IPS DF 6.9 (cell line): ENCODE measurements at places on chromosomes 4 and X.

DNA sequence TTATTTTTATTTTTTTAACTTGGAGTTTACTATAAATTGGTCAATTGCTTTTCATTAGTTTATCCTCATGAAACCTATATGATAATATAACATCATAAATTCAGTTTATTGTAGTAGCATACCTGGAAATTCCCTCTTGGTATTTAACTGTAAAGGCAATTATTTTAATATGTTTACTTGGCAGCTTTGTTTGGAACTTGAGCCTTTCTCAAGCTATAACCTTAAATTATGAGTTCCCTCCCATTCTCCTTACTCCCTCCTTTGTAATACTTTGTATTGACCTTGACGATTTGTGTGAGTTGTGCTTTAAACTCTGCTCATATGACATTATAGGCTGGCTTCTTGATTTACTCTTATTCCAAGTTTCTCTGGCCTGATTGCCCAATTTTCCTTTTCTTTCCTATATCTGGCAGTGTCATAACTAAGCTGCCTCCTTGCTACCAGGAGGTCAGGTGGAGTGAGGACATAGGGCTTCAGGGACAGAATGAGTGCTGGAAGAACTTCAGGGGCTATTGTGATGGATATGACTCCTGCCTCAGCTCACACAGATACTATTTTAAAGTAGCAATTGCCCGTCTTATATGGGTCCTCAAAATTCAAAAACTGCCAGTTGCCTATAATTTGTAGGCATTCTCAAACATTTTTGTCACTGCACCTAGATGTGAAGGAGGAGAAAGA lies 77.7 kb downstream of the RAP1GDS1 start:
- no peak overlapping the region for H3K4me3 ChIP-seq
- no peak for DNase-seq
- H3K27me3 ChIP-seq, result no peaks in the 10 kb centered on the region
- H3K27ac ChIP-seq, result no peak overlapping the region

DNA sequence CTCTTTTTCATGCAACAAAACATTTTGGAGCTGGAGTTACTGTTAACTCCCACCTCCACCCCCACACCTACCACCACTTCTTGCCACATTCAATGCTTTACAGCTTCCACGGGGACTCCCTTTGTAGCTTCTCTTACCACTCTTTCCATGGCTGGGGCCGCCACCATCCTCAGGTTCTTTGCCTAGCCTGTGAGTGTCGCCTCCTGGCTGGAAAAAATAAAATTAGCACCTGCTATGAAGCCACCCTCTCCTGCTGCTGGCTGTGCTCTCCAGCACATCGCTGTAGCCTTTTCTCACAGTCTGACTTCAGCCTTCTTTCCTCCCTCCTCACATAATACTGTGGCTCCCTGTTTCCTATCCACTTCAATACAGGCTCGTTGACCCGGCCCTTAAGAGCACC lies 114.4 kb downstream of the FRAS1 start:
- H3K27ac ChIP-seq, result no peak overlapping the region
- peaks cover 5% of the 10 kb centered on the region; the same call in 1 of the 2 replicates for H3K4me1 ChIP-seq

- H3K27me3 ChIP-seq, result no peaks in the 10 kb centered on the region
- no peaks in the 10 kb centered on the region for H3K36me3 ChIP-seq
- no peak for DNase-seq
Measured at GRCh38 chrX:109911046-109911445, 91.9 kb upstream of the TMEM164 start.

GRCh38 chrX:71174795-71175194 lies 30.2 kb downstream of the NLGN3 start:
- H3K27me3 ChIP-seq, result no peaks in the 10 kb centered on the region
- DNase-seq, result no peak
- peaks cover 2% of the 10 kb centered on the region; the same call in 1 of the 2 replicates for H3K4me1 ChIP-seq
- H3K27ac ChIP-seq, result no peak overlapping the region
- no peak overlapping the region for H3K4me3 ChIP-seq
- H3K36me3 ChIP-seq, result no peaks in the 10 kb centered on the region

GRCh38 chrX:136754651-136755050 lies 26.1 kb downstream of the ARHGEF6 start:
- H3K27me3 ChIP-seq, result no peaks in the 10 kb centered on the region
- H3K27ac ChIP-seq, result no peak overlapping the region
- H3K4me3 ChIP-seq, result no peak overlapping the region
- no peak for DNase-seq
- peaks cover 3% of the 10 kb centered on the region; the same call in 1 of the 2 replicates for H3K4me1 ChIP-seq
- no peaks in the 10 kb centered on the region for H3K36me3 ChIP-seq

DNA sequence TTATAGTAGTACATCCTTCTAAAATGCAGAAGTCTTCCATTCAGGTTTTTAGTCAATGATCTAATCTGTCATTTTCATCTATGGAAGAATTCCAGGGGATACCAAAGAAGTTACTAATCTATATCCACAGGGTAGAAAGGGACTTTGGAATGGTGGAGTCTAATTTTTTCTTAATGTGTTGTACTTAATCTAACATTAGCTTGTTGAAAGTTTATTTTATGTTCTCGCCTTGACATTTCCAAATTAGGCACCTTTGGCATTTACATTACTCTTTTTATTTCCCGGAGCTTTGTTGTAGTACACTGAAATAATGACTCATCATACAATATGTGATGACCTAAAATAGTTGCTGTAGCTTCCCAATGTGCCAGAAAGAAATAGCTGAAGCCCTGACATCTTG lies 91.5 kb downstream of the HTR2C start:
- no peak for DNase-seq
- H3K36me3 ChIP-seq, result no peaks in the 10 kb centered on the region
- no peak overlapping the region for H3K4me3 ChIP-seq

GRCh38 chr4:30256116-30256832 lies 463.9 kb upstream of the PCDH7 start:
- H3K4me3 ChIP-seq, result no peak overlapping the region
- no peaks in the 10 kb centered on the region for H3K36me3 ChIP-seq
- no peaks in the 10 kb centered on the region for H3K4me1 ChIP-seq
- H3K27me3 ChIP-seq, result no peaks in the 10 kb centered on the region
- H3K27ac ChIP-seq, result no peak overlapping the region
- no peak for DNase-seq

GRCh38 chr4:5452156-5452555 lies 256.2 kb downstream of the EVC2 start:
- no peak for DNase-seq
- no peaks in the 10 kb centered on the region for H3K27me3 ChIP-seq
- no peaks in the 10 kb centered on the region for H3K4me1 ChIP-seq
- H3K4me3 ChIP-seq, result no peak overlapping the region
- H3K27ac ChIP-seq, result no peak overlapping the region

GRCh38 chrX:136250191-136251040 lies 784 bp downstream of the MAP7D3 start:
- no peak overlapping the region for H3K27ac ChIP-seq
- H3K4me1 ChIP-seq, result peaks cover 2% of the 10 kb centered on the region; the same call in 1 of the 2 replicates
- H3K27me3 ChIP-seq, result no peaks in the 10 kb centered on the region
- DNase-seq, result no peak
- H3K4me3 ChIP-seq, result peak overlapping the region; percentile 69; the same call in 1 of the 2 replicates

- no peak for DNase-seq
- no peaks in the 10 kb centered on the region for H3K36me3 ChIP-seq
- H3K4me3 ChIP-seq, result no peak overlapping the region
- no peaks in the 10 kb centered on the region for H3K4me1 ChIP-seq
- H3K27me3 ChIP-seq, result no peaks in the 10 kb centered on the region
Measured at GRCh38 chr4:105389167-105389566, 84.7 kb downstream of the PPA2 start.

GRCh38 chrX:1430451-1430850 lies 22.3 kb downstream of the ASMTL start:
- no peak overlapping the region for H3K4me3 ChIP-seq
- H3K4me1 ChIP-seq, result 0 out of 2 replicates have a peak, but pooled peaks cover 1% of the 10 kb centered on the region
- no peak overlapping the region for H3K27ac ChIP-seq
- H3K36me3 ChIP-seq, result peaks cover 30% of the 10 kb centered on the region

DNA sequence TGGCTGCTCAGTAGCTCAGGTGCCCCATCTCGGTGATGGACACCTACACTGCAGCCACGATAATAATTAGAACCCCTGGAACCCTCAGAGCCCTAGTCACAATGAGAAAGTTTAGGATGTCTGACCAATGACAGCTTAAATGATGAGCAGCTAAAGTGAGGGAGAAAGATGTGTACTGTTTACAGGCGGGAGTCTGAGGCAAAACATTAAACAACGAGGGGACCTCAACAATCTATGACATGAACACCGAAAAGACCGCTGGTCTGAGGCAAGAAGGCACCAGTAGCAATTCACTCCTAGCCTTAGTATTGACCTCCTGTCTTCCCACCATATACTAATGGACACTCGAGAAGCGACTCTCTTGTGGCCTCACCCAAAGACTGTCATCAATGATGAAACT lies 369.5 kb upstream of the SMIM31 start:
- H3K27ac ChIP-seq, result no peak overlapping the region
- DNase-seq, result no peak
- no peak overlapping the region; the same call in 1 of the 2 replicates for H3K4me3 ChIP-seq

- no peak overlapping the region for H3K4me3 ChIP-seq
- H3K4me1 ChIP-seq, result no peaks in the 10 kb centered on the region
- H3K36me3 ChIP-seq, result no peaks in the 10 kb centered on the region
- no peak for DNase-seq
Measured at GRCh38 chrX:119512146-119512800, 44.0 kb downstream of the SLC25A5 start.

DNA sequence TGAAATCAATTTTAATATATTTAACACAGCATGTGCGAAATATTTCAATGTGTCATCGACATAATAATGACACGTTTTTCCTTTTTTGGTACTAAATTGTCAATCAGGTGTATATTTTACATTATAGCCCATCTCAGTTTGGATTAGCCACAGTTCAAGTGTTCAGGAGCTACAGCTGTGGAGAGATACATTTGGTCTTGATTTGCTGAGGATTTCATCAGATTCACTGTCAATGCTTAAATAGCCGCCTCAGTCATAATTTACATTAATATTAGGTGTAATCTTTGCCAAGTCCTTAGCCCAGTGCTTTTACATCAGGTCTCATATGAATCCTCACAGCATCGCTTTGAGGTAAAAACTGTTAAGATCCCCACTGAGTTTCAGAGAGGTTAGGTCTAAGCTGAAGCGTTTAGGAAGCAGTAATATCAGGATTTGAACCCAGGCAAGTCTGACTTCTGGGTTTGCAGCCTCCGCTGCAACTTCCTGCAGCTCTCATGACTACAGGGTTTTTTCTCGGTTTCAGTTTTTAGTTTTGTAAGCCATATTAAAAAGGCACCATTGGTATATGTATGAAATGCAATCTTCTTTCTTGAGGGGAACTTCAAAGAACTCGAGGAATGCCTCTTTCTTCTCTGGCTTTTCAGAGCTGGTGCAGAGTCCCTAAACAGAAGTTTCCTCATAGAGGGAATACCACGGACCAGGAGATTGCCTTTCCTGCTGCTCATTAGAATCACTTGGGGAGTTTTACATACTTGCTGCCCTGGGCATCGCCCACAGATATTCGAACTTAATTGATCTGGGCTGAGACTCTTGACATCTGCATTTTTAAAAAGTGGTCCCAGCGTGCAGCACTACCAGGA lies 6.4 kb downstream of the MTM1 start:
- no peak for DNase-seq
- no peak overlapping the region for H3K27ac ChIP-seq
- H3K36me3 ChIP-seq, result no peaks in the 10 kb centered on the region
- H3K4me1 ChIP-seq, result no peaks in the 10 kb centered on the region; the same call in 1 of the 2 replicates
- no peaks in the 10 kb centered on the region for H3K27me3 ChIP-seq
- H3K4me3 ChIP-seq, result no peak overlapping the region

DNA sequence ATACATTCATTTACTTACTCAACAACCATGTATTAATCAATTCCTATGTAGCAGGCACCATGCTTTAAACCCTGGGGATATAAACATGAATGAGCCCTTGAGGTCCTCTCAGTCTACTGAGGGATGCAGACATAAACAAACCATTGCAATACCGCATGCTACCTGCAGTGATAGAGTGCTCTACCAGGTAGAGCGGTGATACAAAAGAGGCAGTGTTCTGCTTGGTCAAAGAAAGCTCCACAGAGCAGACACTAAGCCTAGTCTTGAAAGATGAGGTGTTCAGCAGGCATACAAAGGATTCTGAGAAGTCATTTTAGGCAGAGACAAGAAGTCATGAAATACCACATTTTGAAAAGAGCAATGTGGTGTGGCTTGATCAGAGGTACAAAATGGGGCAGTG lies 26.9 kb upstream of the AMOT start:
- no peaks in the 10 kb centered on the region for H3K4me1 ChIP-seq
- no peak overlapping the region for H3K27ac ChIP-seq
- no peaks in the 10 kb centered on the region for H3K36me3 ChIP-seq
- DNase-seq, result no peak
- H3K27me3 ChIP-seq, result no peaks in the 10 kb centered on the region

DNA sequence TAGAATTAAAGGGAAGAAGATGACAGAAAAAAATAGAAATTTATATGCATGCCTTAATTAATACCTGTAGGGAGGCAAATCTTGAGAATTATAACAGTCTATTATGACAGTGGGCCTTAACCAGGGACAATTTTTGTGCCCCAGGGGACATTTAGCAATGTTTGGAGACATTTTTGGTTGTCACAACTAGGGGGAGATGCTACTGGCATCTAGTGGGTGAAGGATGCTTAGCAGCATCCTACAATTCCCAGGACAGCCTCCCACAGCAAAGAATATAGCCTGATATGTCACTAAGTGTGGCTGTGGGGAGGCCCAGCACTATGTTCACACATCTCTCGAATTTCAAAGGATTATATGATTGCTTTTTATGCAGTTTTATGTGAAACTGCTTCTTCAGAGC lies 10.5 kb downstream of the GPR82 start:
- H3K36me3 ChIP-seq, result no peaks in the 10 kb centered on the region
- no peaks in the 10 kb centered on the region for H3K4me1 ChIP-seq
- no peak overlapping the region for H3K27ac ChIP-seq
- no peak for DNase-seq

GRCh38 chrX:22433292-22434070 lies 160.8 kb downstream of the CBLL2 start:
- no peak for DNase-seq
- no peak overlapping the region for H3K27ac ChIP-seq
- no peaks in the 10 kb centered on the region for H3K4me1 ChIP-seq
- no peak overlapping the region for H3K4me3 ChIP-seq
- no peaks in the 10 kb centered on the region for H3K36me3 ChIP-seq

DNA sequence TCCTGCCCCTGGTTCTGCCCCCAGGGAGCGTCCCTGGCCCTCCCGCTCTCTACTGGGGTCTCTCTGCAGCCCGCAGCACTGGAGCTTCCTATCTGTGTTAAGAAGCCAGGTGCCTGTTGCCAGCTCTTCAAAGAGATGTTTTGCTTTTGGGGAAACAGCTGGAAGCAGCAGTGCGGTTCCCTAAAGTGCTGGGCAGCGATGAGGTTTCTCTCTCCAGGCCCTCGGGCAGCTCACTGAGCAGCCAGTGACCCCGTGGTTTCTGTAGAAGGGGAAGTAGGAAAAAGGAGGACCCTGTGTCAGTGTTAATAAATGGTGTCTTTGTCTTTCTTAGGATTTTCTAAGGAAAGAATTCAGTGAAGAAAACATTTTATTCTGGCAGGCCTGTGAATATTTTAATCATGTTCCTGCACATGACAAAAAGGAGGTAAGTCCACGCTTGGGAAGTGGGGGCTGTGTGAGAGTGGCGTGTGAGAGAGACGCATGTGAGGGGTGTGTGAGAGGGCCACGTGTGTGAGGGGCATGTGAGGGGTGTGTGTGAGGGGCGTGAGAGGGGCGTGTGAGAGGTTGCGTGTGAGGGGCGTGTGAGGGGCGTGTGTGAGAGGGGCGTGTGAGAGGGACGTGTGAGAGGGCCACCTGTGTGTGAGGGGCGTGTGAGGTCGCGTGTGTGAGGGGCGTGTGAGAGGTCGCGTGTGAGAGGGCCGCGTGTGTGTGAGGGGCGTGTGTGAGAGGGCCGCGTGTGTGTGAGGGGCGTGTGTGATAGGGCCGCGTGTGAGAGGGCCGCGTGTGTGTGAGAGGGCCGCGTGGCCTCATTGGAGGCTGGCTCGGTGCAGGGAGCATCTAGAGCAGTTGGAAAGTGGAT lies 27.1 kb upstream of the HGFAC start:
- no peaks in the 10 kb centered on the region for H3K36me3 ChIP-seq
- H3K27ac ChIP-seq, result no peak overlapping the region
- no peak overlapping the region for H3K4me3 ChIP-seq
- H3K27me3 ChIP-seq, result no peaks in the 10 kb centered on the region
- DNase-seq, result no peak
